ENCODE measurements at places on chromosomes 6 and 20.

- peaks cover 81% of the 10 kb centered on the region for H3K27me3 ChIP-seq
- peak overlapping the region; percentile 19 for H3K4me3 ChIP-seq
- no peak overlapping the region for H3K27ac ChIP-seq
These were observed 1.4 kb downstream of the NKX2-4 start for GRCh38 chr20:21395666-21396598.

GRCh38 chr6:70166088-70166958, 136.6 kb downstream of the COL9A1 start:
- no peak overlapping the region for H3K27ac ChIP-seq
- no peak overlapping the region for H3K4me3 ChIP-seq
- H3K4me1 ChIP-seq = no peaks in the 10 kb centered on the region
- H3K27me3 ChIP-seq = no peaks in the 10 kb centered on the region

DNA sequence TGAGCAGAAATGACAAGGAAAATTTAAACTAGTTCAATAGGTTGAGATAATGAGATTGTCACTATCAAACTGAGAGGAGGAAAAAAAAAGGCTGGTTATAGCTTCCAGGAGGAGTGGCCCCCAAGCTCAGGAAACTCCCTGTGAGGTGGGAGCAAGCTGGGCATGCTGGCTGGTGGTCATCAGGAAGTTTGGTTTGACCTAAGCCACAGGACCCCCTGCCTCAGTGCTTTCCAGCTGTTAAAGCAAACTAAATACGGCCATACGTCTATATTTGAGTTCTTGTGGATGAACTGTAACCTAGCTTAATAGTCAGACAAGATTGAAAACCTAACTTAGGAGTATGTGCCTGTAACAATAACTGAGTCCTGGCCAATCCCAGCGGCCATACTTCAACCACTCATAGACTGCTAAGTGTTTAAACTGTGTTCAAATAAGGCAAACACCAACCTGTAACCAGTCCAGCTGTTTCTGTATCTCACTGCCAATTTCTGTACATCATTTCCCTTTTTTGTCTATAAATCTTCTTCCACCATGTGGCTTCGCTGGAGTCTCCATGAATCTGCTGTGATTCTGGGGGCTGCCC, 24.6 kb upstream of the ZBTB24 start:
- DNase-seq = no peak
- H3K4me1 ChIP-seq = no peaks in the 10 kb centered on the region
- H3K36me3 ChIP-seq = no peaks in the 10 kb centered on the region
- H3K27ac ChIP-seq = no peak overlapping the region

DNA sequence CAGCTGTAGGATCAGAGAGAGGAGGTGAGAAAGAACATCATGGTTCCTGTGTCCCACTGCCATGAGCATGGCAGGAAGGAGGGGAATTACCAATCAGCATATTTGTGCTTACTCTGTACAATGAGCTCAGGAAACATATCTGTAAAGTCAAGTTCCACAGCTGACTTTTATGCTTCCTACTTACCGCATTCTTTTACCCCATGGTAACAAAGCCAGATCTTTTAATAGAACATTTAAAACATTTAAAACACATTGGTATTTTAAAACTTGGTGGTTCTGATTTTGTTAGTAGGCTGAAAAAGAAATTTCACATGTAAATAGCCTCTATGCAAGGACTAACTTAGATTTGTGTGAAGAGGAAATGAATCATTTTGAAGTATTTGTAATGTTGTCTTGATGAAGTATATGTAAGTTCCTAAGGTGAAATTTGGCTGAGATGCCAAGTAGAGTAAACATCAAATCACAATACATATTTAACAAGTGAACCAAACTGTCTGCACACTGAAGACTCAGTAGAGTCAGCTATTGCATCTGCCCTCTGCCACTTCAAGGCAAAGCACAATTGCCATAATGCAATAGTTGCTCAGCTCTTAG, 114.7 kb downstream of the GJA10 start:
- DNase-seq = peak; percentile 68
- no peaks in the 10 kb centered on the region for H3K27me3 ChIP-seq
- H3K36me3 ChIP-seq = no peaks in the 10 kb centered on the region
- no peak overlapping the region for H3K4me3 ChIP-seq
- H3K4me1 ChIP-seq = peaks cover 6% of the 10 kb centered on the region

- no peak for DNase-seq
- no peak overlapping the region for H3K4me3 ChIP-seq
- H3K4me1 ChIP-seq = no peaks in the 10 kb centered on the region
- H3K27ac ChIP-seq = no peak overlapping the region
- no peaks in the 10 kb centered on the region for H3K27me3 ChIP-seq
These were observed 328.5 kb downstream of the CDH26 start for GRCh38 chr20:60286764-60287163.

DNA sequence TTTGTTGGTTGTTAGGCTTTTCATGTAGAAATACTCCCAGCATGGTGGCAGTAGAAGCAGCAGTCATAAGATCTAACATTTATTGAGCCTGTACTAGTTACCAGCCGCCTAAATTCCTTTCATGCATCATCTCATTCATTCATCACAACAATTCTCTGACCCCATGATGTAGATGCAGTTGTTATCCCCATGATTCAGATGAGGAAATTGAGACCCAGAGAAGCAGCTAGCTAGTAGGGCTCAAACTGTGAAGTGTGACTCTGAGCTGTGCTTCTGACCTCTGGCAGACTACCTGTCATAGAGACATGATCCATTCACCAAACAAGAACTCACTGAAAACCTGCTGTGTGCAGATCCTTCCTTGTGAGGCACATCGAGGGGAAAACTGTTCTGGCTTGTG, 16.9 kb downstream of the RREB1 start:
- H3K27me3 ChIP-seq = no peaks in the 10 kb centered on the region
- no peak overlapping the region for H3K27ac ChIP-seq
- peaks cover 5% of the 10 kb centered on the region for H3K36me3 ChIP-seq

DNA sequence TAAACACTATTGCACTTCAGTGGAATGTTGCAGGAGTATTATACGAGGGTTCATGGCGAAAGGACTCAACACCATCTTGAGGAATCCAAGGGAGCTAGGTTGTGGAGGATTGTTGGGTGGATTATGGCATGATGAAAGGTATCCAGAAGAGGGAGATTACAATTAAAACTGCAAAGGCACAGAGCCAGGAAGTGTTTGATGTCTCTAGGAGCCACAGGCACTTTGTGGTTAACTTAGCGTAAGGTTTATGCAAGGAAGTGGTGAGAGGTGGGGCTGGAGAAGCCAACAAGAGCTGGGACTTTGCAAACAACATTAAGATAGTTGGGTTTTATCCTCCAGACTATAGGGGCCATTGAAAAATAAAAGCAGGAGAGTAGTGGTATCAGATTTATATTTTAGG, 86.6 kb upstream of the TPD52L1 start:
- DNase-seq = peak; percentile 30
- no peaks in the 10 kb centered on the region for H3K4me1 ChIP-seq
- no peaks in the 10 kb centered on the region for H3K27me3 ChIP-seq
- H3K27ac ChIP-seq = no peak overlapping the region

GRCh38 chr6:121657972-121658371, 222.5 kb downstream of the GJA1 start:
- no peak for DNase-seq
- H3K27ac ChIP-seq = no peak overlapping the region
- H3K4me3 ChIP-seq = no peak overlapping the region
- H3K27me3 ChIP-seq = no peaks in the 10 kb centered on the region
- peaks cover 4% of the 10 kb centered on the region for H3K4me1 ChIP-seq
- no peaks in the 10 kb centered on the region for H3K36me3 ChIP-seq

- H3K36me3 ChIP-seq = no peaks in the 10 kb centered on the region
- no peaks in the 10 kb centered on the region for H3K27me3 ChIP-seq
- H3K27ac ChIP-seq = no peak overlapping the region
- no peak overlapping the region for H3K4me3 ChIP-seq
These were observed 130.0 kb upstream of the SYNCRIP start for GRCh38 chr6:85772641-85773040.

DNA sequence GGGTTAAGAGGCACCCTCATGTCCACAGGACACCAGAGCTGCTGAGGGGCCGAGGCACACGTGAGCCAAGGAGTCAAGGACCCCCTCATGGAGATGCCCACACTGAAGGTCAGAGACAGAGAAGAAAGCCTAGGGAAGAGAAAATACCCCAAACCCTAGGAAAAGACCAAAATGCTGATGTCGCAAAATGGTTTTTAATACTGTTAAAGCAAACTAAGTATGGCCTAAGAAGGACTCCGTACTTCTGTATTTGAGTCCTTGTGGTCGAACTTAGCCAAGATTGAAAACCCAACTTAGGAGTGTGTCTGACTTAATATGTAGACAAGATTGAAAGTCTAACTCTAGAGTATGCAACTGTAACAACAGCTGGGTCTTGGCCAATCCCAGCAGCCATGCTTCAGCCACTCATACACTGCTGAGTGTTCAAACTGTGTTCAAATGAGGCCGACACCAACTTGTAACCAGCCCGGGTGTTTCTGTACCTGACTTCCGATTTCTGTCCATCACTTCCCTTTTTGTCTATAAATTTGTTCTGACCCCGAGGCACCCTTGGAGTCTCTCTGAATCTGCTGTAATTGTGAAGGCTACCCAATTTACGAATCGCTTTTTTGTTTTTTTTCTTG, 92.6 kb upstream of the AGPAT4 start:
- H3K27ac ChIP-seq = no peak overlapping the region
- no peaks in the 10 kb centered on the region for H3K4me1 ChIP-seq
- H3K36me3 ChIP-seq = no peaks in the 10 kb centered on the region

- H3K4me1 ChIP-seq = no peaks in the 10 kb centered on the region
- H3K4me3 ChIP-seq = no peak overlapping the region
- no peak for DNase-seq
- H3K27me3 ChIP-seq = no peaks in the 10 kb centered on the region
These were observed 438.4 kb upstream of the FLRT3 start for GRCh38 chr20:14775778-14776177.

DNA sequence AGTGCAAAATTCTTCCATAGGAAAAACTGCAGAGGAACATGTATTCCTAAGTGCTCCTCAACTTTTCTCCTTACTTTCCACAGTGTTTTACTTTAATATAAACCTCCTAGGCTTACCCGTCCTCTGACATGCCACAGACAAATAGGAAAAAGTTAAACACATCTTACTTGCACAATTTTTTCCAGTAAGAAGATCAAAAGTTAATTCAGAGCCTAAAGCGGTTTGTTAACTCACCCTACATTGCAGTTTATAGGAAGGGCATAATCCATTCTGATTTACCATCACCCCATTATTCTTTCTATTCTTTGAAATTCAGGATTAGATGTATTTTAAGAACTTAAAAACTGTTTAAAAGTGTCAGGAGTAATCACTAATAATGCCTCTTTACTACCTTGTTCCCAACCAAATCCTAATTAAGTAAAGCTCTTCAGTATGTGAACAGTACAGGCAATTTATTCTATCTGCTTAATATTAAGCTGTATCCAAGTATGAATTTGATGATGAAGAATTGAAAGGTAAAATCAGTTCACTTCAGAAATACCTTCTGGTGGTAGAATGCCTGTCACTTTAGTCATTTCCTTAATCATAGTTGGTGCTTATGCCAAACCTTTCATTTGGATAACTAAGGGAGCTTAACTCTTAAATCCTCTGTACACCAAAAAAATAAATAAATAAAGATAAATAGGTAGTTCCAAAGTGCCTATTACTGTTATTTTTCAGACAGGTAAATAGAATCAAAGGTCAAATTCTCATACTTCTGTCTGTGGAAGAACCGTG, 292.0 kb downstream of the ALDH8A1 start:
- no peaks in the 10 kb centered on the region for H3K36me3 ChIP-seq
- DNase-seq = peak; percentile 15
- H3K27me3 ChIP-seq = no peaks in the 10 kb centered on the region
- no peak overlapping the region for H3K4me3 ChIP-seq
